ENCODE measurements at places on chromosomes 2 and 18. TPM values are rescaled to one million over a fixed set of nuclear protein-coding genes. Genes with fewer than 3 reads are reported as not detected.

Gene COL4A3
- total RNA-seq = 0.67 TPM

Gene ACVR1C
- total RNA-seq = 1.0 TPM

DNA sequence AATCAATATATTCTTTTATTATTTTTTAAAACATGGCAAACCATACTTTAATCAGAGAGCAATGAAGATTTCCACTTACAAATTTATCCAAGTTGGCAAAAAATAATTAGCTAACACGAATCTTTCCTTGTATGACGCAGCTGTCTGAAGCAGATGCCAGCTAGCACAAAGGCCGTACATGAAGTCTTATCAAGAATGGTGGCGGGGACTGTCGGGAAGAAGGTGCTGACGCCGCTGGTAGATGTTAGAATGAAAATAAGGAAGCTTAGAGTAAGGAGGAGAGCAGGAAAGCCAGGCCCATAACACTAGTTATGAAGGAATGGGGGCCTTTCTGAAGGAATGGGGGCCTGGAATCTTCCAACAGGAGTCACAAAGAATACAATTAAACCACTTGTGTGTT lies 96.7 kb downstream of the ZNF516 start:
- no peak for DNase-seq

DNA sequence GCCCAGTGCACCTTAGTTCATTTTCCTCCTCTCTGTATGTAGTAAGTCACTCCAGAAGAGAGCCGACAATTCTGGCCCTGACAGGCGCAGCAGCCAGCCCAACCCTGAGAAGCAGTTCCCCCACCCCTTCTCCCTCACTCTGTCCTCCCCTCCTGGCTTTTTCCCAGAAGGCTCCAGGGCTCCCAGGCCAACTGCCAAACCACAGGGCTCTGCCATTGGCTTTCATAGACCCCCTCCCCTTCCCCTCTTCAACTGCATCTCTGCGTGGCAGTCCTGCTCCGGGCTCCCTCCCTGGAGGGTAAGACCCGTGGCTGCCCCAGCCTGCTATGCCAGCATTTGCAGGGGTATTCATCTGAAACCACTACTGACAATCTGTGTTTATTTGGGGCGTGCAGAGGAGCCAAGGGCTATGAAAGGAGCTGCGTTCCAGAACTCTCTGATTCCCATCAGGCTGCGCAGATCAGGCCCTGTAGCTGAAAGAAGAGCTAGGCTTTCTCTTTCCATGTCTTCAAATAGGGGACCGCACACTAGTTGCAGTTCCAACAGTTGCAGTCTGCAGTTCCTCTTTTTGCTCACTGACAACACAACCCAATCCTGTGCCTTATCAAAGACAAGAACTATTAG lies 388.6 kb upstream of the TNP1 start:
- peak; percentile 21 for DNase-seq

- no peak for DNase-seq
Measured at GRCh38 chr2:228875152-228875900, 395.8 kb downstream of the PID1 start.

GRCh38 chr2:187976259-187976985 lies 315.3 kb upstream of the GULP1 start:
- no peak for DNase-seq

GRCh38 chr2:233600386-233600785 lies 17.0 kb upstream of the UGT1A8 start:
- DNase-seq = no peak

DNA sequence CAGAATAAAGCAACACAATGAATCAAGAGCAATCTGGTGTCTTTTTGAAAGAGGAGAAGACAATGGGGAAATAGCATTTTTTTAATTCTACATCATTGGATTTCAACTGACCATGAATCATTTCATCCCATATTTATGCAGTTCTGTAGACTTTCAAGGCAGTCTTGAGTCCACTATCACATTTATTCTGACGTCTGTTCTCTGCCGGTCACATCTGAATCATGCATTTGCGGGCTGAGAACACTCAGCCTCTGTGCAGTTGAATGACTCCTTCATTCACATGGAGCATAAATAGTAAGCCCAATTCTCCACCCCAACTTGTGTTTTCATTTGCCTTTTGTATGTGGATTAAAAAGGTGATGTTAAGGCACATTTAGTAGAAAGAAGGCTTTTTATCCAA lies 128.2 kb downstream of the AKAIN1 start:
- DNase-seq = no peak

DNA sequence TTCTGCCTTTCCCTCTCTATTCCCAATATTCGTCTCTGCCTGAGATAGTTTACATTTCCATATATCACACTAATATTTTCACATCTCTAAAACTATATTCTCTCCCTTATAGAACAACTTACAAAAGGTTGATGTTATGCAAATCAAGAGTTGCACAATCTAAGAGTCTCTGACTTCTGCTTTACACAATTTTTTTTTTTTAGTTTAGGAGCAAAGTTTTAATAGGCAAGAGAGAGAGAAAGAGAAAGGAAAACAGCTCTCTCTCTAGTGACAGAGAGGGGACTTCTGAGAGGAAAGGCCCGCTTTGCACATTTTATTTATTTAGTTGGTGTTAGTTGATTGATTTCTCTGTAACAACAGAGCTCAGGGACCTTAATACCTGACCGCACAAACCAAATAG lies 380.2 kb downstream of the TXNL1 start:
- DNase-seq = no peak

DNA sequence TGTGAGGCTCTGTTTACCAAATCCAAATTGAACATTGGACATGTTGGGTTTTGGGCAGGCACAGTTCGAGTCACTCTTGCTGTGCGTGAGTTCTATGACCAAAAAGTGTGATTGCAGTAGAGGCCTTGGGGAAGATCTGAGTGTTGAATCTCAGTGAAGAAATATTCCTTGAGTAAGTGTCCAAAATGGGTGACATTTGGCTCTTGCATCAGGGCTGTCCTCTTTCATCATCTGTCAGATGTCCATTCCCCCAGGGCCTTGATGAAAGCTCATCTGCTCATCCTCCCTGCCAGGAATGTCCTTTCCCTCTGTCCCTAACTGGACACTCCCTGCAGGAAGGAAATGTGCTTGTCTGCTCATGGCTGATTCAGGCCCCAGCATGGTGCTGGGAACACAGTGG lies 6.4 kb upstream of the SFTPB start:
- DNase-seq = no peak

All from H7 (cell line).